ENCODE measurements at places on chromosomes 1 and 21. TPM values are rescaled to one million over a fixed set of nuclear protein-coding genes. Genes with fewer than 3 reads are reported as not detected.

DNA sequence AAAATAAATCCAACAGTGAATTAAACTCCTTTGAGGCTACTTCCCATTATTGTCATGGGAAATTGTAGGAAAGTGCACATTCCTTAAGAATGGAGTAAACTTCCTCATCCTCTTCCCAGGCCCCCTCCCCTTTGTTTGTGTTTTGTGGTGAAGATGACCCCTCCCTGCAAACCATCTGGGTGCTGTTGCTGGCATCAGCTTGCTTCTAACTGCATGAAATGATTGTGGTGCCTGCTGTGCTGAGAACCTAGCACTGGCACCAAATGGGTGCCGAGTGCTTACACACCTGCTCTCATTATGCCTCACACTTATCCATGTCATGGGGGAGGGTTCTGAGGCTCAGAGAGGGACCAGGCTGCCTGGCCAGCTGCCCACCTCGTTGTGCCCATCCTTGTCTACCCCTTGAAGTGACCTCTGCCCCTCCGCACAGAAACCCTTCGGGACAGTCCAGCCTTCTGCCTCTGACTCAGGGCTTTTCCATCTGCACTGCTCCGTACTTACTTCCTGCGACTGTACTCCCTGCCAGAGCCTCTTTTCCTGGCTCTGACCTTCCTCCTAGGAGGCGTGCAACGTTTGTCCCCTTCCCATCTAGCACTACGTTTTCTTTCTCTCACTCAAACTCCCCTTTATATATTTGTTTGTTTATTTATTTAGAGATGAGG, 30.6 kb downstream of the CAPN2 start:
- no peak for DNase-seq

- DNase-seq: no peak
These were observed 171.1 kb upstream of the KLHDC7A start for GRCh38 chr1:18309552-18310155.

GRCh38 chr1:228825840-228826484, 90.7 kb downstream of the RHOU start:
- no peak for DNase-seq

- DNase-seq: peak; percentile 9
These were observed 719.0 kb downstream of the RWDD3 start for GRCh38 chr1:95953015-95953414.

GRCh38 chr21:42301371-42302075, 13.7 kb downstream of the TFF3 start:
- DNase-seq: no peak

GRCh38 chr1:89465201-89465600, 59.4 kb upstream of the LRRC8B start:
- DNase-seq: no peak

GRCh38 chr21:35020902-35021301, 28.2 kb downstream of the RUNX1 start:
- DNase-seq: no peak

- DNase-seq: no peak
These were observed 25.5 kb downstream of the ODF2L start for GRCh38 chr1:86370601-86371022.

DNA sequence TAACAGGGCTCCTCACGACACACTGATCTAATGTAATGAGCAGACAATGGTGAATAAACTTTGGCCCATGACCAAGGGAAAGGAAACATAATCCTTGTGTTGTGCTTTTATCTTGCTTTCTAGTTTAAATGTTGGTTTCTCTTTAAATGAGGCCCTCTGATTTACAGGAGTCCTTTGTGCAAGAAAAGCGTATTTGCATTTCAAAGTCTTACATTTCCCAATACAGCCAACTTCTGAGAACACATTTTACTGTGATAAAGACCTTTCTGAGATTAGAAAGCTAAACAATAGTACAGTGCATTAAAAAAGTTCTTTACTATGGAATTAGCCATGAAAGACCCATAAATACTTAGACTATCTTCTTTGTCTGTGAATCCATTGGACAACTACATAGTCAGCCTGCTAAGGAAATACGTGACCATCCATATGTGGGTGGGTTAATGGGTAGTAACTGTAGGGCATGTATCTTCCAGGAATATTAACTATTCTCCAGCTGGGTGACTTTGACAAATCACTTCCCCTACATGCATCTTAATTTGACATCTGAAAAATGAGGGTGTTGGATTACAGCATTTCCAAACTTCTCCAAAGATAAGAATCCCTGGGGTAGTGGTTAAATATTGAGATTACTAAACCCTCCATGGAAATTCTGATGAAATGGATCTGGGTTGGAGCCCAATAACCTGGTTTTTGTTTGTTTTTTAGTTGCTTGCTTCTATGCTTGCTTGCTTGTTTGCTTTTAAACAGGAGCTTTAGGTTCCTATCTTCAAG, 50.3 kb upstream of the USP1 start:
- no peak for DNase-seq

GRCh38 chr21:40276001-40276400, 408.8 kb downstream of the PCP4 start:
- no peak for DNase-seq

GRCh38 chr1:53069265-53069662, 7.3 kb downstream of the PODN start:
- DNase-seq: peak; percentile 2

DNA sequence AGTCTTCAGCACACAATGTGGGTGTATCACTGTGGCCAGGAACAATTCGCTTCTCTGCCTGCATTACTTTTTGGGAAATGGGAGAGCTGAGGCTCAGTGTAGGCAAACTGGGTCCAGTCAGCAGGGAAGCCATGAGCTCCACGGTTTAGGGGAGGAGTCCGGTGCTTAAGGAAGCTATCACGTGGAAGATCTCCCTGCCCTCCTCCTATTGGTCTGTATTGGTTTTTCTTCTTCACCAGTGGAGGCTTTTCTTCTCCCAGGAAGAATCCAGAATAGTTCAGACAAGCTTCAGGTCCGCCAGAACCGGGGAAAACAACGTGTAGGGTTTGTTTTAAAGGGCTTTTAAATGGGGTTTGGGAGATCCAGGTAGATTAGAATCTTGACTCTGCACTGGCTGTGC, 156.2 kb upstream of the CAMK1G start:
- no peak for DNase-seq

GRCh38 chr1:247451388-247452010, 6.4 kb downstream of the OR2B11 start:
- no peak for DNase-seq

Gene ELAVL4
- total RNA-seq: 3.0 TPM

Gene ARF1
- 393 TPM for total RNA-seq

Gene PTGS2
- 22.2 TPM for total RNA-seq

All from endothelial cell (in vitro differentiated cells).